Fibroblast of lung (primary cell): ENCODE measurements at places on chromosomes 4 and X.

DNA sequence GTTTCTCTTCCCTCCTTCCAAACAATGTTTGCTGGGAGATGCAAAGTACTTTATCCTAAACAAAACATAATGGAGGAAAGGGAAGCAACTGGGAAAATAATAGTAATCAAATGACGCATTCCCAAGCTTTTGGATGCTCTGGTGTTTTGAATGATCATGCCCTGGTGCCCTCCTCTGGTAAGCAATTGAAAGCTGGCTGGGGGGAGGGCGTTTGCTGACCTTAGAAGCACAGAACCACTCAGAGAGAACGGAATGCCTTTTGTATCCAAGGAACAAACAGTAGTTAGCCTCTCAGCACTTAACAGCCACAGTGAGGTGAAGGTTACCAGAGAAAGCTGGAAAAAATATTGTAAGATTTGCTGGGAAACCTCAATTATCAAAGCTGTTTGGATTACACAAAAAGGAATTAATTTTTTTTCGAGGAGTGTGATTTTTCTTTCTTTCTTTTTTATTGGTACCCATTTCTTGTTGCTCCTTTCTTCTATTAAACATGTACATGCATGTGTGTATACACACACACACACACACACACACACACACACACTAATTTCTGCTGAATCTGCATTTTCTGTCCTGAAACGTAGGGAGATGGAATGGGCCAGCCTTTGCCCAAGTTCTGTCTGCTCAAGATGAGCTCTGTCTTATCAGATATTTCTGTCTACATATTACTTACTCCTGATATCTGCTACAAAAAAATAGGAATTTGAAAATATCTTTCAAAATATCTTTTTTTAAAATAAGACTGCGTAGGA is 155.8 kb upstream of the IGFBP7 start:
- no peak overlapping the region for H3K27ac ChIP-seq
- DNase-seq, result no peak
- H3K36me3 ChIP-seq, result no peaks in the 10 kb centered on the region
- H3K4me1 ChIP-seq, result no peaks in the 10 kb centered on the region
- no peak overlapping the region for H3K4me3 ChIP-seq

DNA sequence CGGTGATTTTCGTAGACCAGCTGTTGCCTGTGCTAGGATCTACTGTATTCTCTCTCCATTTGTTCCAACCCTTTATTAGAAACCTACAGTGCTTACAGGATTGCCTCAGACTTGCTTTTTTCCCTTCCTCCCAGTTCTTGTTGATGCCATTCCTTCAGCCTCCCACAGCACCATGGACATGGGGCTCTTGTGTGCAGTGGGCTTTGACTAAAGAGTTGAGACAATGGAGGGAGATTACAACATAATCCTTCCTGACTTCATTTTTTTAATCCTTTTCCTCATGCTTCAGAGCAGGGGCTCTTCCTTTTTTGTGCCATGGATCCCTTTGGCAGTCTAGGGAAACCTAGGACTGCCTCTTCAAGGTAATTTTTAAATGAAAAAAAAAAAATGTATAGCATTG is 92.1 kb downstream of the BMPR1B start:
- no peak overlapping the region for H3K27ac ChIP-seq
- no peaks in the 10 kb centered on the region for H3K36me3 ChIP-seq

DNA sequence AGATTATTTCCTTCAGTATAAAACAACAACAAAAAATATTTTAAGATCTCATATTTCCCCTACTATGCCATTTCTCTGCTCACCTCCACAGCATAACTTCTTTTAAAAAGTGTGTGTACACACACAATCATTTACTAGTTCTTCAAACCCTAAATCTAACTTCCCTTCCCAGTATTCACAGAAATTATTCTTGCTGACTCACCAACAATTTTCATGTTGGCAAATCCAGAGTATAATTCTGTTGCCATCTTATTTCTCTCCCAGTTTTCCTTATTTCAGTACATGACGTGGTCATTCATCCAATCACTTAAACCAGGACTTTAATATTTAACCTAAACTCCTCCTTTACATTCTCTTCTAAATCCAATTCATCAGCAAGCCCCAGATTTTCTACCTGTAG is 11.4 kb upstream of the RAP1GDS1 start:
- H3K27me3 ChIP-seq, result no peaks in the 10 kb centered on the region
- H3K36me3 ChIP-seq, result no peaks in the 10 kb centered on the region

GRCh38 chr4:52094376-52095145 is 43.5 kb downstream of the SPATA18 start:
- H3K27me3 ChIP-seq, result no peaks in the 10 kb centered on the region
- H3K4me1 ChIP-seq, result no peaks in the 10 kb centered on the region
- no peak overlapping the region for H3K27ac ChIP-seq
- H3K4me3 ChIP-seq, result no peak overlapping the region
- DNase-seq, result no peak
- no peaks in the 10 kb centered on the region for H3K36me3 ChIP-seq

DNA sequence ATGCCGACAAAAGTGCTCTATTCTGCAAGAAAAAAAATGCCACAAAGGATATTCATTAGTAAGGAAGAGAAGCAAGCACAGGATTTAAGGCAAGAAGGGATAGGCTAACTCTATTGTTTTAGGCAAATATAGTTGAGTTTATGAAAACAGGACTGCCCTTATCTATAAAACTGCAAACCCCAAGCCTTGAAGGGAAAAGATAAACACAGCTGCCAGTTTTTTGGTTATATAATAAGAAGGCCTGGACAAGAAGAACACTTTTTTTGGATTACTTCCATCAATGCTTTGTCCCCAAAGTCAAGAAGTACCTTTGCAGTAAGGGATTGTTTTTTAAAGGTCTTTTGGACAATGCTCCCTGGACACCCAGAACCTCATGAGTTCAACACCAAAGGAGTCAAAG is 45.4 kb upstream of the WWC2 start:
- no peak for DNase-seq
- no peaks in the 10 kb centered on the region for H3K36me3 ChIP-seq
- no peaks in the 10 kb centered on the region for H3K4me1 ChIP-seq
- H3K27me3 ChIP-seq, result no peaks in the 10 kb centered on the region
- H3K27ac ChIP-seq, result no peak overlapping the region

DNA sequence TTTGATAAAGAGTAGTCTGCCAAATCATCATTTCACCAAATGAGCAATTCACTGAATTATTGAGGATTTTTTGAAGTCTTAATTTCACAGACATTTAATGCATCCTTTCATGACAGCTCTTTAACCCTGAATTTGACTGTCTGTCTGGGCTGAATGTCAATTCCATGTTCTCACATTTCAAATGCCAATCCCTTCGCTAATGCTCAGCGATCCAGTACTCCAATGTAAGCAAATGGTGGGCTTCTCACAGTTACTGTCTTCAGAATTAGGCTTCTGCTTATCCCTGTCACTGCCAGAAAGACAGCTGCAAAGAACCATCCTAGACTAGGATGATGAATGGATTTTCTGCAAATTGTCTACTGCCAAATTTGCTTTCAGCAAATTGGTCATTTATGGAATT is 36.2 kb upstream of the USP38 start:
- H3K27me3 ChIP-seq, result no peaks in the 10 kb centered on the region
- H3K4me1 ChIP-seq, result no peaks in the 10 kb centered on the region
- no peak overlapping the region for H3K4me3 ChIP-seq
- no peaks in the 10 kb centered on the region for H3K36me3 ChIP-seq

GRCh38 chr4:174005422-174005821 is 278.0 kb downstream of the FBXO8 start:
- H3K27ac ChIP-seq, result no peak overlapping the region
- DNase-seq, result no peak
- H3K36me3 ChIP-seq, result no peaks in the 10 kb centered on the region
- H3K27me3 ChIP-seq, result no peaks in the 10 kb centered on the region
- no peaks in the 10 kb centered on the region for H3K4me1 ChIP-seq

GRCh38 chrX:154334496-154334895 is 38.9 kb downstream of the TKTL1 start:
- H3K4me1 ChIP-seq, result no peaks in the 10 kb centered on the region
- DNase-seq, result no peak
- no peak overlapping the region for H3K27ac ChIP-seq
- peaks cover 2% of the 10 kb centered on the region for H3K27me3 ChIP-seq

DNA sequence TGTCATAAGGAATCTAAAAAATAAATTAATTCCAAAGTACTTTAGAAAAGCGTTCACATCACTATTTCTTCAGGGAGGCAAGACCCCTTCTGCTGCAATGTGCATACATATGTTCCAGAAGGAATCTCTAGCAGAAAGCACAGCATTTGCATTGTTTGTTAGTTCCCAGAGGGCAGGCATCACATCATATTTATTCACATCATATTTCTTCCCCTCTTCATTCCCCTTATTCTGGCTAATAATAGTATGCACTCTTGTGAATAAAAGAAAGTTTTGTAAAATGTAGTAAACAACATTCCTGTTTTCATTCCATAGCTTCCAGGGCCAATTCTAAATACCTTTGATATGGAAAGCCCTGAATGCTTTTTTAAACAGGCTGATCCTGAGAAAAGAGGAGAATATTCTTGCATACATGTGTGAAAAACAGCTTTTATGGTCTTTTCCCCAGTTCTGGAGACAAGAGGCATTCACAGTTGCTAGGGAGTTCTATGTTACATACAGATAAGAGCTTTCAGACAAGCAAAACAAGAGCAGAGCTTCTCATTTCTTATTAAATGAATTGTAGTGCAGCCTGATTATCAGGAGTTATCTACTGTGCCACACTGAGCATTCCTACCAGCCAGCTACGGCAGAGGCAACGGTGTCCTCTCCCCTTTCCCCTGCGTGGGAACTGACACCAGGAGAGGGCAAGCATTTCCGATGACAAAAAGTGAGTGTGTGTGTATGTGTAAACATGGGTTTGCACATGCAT is 15.2 kb downstream of the GATB start:
- no peaks in the 10 kb centered on the region for H3K36me3 ChIP-seq
- peak; percentile 16 for DNase-seq
- peaks cover 12% of the 10 kb centered on the region for H3K4me1 ChIP-seq
- no peaks in the 10 kb centered on the region for H3K27me3 ChIP-seq
- H3K4me3 ChIP-seq, result no peak overlapping the region

- no peak overlapping the region for H3K27ac ChIP-seq
- H3K36me3 ChIP-seq, result no peaks in the 10 kb centered on the region
These were observed 177.5 kb downstream of the ANKRD50 start for GRCh38 chr4:124535003-124535402.

DNA sequence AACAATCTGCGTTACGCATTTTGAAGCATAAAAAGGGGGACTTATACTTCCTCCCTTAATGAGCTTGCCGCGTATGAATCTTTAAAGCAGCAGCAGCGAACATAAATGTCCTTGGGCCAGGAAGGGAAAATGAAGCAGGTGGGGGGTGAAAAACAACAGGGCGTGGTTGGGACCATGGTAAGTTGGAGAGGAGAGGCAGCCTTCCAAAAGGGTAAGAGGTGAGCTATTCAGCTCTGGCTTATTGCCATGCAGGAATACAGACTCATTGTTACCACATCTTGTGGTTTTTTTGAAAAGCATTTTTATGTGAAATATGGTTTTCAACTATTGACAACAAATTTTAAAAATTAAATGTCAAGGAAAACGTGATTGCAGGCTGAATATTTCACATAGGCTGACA is 710.7 kb upstream of the FAM241A start:
- no peaks in the 10 kb centered on the region for H3K36me3 ChIP-seq
- no peak overlapping the region for H3K4me3 ChIP-seq
- DNase-seq, result no peak
- H3K27me3 ChIP-seq, result no peaks in the 10 kb centered on the region
- H3K4me1 ChIP-seq, result no peaks in the 10 kb centered on the region

DNA sequence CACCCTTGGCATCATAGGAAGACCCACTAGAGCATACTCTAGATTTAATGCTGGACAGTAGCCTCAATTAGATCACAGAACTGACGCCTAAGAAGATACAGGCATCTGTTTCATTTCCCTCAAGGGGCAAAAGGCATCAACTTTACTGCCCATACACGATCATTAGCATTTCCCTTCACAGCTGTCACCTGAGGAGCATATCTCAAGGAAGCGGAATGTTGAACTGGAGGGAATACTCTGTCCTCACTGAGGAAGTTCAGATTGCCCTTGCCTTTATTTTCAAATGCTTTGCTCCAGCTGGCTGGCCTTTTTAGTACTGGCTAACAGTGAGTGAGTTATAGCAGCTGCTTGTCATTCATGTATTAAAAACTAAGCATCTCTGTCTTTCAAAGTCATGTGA is 508.4 kb upstream of the GALNT7 start:
- no peaks in the 10 kb centered on the region for H3K4me1 ChIP-seq
- no peaks in the 10 kb centered on the region for H3K27me3 ChIP-seq
- H3K4me3 ChIP-seq, result no peak overlapping the region

DNA sequence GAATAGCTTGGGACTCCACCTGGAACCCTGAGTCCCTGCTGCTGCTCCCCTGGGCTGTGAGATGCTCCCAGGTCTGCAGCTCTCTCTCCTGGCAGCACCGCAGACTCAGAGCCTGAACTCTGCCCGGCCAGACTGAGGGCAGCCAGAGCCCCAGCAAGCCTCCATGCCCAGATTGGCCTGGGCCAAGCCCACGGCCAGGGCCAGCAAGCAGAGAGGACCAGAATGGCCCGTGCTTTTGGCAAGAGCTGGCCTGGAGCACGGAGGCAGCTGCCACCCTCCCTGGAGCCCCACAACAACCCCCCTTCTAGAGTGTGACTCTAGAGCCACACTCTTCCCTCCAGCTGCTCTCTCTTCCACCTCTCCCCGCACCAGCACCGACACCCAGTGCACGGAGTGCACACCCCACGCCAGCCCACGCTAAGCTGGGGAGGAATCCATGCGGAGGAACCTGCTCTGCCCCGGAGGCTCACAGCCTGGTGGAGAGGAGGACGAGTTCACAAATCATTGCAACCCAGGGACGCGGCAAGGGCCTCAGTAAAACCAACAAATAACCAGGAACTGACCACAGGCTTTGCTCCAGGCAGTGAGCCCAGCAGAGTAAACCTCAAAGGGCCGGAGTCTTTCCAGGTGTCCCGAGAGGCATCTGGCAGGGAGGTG is 110.3 kb downstream of the HMX1 start:
- H3K36me3 ChIP-seq, result no peaks in the 10 kb centered on the region
- no peaks in the 10 kb centered on the region for H3K4me1 ChIP-seq
- H3K4me3 ChIP-seq, result no peak overlapping the region
- no peak overlapping the region for H3K27ac ChIP-seq
- no peaks in the 10 kb centered on the region for H3K27me3 ChIP-seq

DNA sequence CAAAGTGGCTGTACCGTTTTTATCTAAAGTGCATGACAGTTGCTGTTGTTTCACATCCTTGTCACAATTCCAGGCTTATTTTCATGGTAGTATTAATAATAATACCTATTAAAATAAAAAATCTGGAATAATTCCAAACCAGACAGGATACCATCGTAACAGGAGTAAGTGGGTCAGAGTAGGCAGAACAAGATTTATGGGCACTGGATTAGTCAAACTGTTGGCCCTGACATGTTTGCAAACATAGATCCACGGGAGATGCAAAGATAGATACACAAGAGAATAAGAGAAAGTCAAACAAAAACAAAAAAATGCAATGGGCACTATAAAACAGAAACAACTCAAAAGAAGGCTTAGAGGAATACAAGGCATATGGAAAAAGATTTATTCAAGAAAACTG is 449.5 kb upstream of the HS3ST1 start:
- H3K4me1 ChIP-seq, result no peaks in the 10 kb centered on the region
- no peaks in the 10 kb centered on the region for H3K36me3 ChIP-seq
- H3K27ac ChIP-seq, result no peak overlapping the region
